CD4-positive, alpha-beta T cell treated with Interleukin-4 for 1 hour (primary cell): ENCODE measurements at places on chromosomes 16 and 17.

GRCh38 chr17:8557176-8557806, 73.2 kb downstream of the MYH10 start:
- no peak for DNase-seq

- no peak for DNase-seq
These were observed 444.6 kb downstream of the MAF start for GRCh38 chr16:79155904-79156303.

DNA sequence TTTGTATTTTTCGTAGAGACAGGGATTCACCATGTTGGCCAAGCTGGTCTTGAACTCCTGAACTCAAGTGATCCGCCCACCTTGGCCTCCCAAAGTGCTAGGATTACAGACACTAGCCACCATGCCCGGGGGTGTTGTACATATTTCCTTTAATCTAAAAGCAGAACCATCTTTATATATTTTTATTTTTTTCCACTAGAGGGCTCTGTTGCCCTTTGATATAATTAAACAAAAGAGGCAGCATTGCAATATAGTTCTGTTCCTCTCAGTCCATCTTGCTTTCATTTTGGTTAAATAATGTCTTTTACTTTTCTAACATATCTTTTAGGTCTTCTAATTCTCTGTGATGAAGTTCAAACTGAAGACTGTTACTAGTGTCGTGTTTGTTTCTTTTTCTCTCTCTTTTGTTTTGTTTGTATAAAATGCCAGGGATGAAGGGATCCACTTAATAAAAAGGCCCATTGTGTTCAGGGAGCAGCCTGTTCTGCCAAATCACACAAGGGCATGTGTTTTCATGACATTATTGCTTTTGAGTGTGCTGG, 23.4 kb downstream of the WWOX start:
- no peak for DNase-seq

DNA sequence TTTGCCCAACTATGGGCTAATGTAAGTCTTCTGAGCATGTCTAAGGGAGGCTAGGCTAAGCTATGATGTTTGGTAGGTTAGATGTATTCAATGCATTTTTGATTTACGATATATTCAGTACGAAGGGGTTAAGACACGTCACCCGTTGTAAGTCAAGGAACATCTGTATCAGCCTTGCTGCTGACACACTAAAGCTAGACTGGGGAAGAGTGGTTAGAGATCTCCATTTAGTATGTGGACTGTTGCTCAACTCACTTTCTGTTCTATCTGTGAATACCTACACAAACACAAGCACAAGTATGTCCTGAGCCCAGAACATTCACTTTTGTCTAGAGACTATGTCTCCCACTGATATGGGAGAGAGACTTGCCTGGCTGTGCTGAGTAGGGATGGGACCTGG, 71.5 kb downstream of the VMP1 start:
- DNase-seq = no peak

DNA sequence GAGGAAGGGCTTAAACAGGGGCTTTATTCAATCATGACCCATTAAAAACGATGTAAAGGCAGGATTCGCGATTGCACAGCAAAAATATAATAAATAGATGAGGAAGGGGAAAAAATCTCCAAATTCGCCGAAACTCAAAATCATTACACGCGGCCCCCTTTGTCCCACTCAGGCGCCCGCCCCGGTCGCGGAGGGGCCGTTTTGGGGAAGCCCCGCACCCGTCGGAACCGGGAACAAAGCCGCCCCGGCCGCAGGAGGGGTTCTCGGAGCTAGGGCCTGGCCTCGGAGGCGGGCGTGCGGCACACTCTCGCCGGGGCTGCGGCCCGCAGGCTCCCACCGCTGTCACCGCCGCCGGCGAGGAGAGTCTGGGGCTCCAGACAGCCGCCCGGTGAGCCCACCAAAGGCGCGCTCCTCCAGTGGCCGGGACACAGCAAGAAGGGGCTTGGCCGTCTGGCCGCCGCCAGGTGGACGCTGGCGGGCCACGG, 521 bp downstream of the C16orf87 start:
- DNase-seq = peak; percentile 17

GRCh38 chr17:3799181-3799945, 1.6 kb downstream of the ITGAE start:
- DNase-seq = no peak

DNA sequence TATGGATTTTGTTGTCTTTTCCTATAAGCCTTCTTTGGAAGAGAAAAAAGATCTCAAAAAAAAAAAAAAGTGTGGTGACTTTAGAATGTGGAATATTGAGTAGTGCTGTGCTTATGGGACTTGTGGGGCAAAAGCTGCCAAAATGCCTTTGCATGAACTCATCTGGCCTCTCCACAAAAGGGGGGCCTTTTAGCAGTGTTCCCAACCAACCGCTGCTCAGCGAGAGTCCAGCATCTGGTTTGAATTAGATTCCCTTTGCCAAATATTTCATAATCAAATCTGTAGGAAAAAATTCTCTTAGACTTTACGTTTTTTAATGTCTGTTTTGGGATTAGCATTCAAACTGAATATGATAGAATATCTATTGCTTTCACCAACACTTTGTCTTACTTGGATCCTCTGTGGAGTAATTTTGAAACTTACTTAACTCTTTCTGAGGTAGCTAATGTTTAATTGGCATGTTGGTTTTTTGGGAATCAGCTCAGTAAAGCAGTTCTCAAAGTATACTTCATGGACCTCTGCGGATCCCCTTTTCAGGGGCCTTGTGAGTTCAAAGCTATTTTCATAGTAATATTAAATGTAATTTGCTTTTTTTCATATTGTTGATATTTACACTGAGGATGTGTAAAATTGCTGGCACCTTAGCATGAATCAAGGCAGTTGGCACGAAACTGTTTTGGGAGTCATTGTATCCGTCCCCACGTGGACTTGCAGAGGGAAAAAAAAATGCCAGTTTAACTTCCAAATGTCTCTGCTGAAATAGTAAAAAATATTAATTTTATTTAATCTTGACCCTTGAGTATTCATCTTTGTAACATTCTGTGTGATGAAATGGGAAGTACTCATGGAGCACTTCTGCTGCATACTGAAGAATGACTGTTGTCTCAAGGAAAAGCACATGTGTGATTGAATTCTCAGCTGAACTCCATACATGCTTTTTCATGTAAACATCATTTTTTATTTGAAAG, 34.7 kb upstream of the VPS4A start:
- DNase-seq = no peak

DNA sequence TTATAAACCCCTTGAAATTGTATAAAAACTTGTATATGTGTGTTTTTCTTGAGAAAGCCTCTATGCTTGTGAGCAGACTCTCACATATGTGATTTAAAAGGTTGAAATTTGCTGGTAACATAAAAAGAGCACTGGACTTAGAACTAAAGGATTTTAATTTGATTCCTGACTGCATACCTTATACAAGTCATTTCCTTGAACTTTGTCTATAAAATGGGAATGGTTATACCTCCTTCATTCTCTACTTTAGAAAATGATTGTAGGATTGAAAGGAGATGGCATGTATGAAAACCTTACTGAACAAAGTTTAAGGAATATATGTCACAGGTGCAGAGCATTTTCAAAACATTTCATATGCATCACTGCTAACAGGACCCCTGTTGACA, 10.4 kb upstream of the ARL2BP start:
- DNase-seq = no peak

DNA sequence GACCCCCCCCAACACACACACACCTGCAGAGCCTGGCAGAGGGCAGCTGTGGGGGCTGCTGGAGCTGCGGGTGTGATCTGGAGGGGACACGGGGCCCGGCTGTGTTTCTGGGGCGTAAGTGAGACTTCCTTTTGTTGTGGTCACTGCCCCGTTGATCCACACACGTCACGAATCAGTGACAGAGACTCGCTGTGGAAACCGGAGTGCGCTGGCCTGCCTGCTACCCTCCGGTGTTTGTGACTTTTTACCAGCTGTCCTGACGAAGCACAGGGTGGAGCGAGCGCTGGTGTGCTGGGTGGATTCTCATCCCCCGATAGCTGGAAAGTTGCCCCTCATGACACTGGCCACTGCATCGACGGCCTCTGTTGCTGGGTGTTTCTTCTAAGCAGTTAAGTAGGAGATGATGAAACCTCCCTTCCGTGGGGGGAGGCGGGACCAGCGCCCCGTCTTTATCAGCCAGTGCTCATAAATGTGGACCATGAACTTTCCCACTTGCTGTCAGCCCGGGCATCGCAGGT, 2.3 kb downstream of the METRNL start:
- peak; percentile 50 for DNase-seq

DNA sequence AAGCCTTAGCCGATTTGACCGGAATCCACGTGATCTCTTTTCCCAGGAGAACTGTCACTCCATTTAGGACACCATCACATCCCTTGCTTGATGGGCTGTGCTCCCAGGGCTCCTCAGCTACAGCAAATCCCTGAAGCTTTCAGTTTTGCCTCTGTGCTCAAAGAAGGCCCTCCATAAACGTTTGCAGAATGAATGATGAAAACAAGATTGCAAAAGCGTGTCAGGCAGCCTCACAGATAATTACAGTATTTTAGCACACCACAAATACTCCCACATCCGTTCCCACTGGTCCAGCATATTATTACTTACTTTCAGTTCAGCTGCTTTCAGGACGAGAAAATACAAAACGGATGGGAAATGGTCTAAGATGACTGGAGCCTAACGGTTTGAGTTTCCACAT, 84.6 kb downstream of the USP31 start:
- no peak for DNase-seq

- no peak for DNase-seq
These were observed 18.7 kb upstream of the RFFL start for GRCh38 chr17:35082073-35082657.

GRCh38 chr17:50266384-50267073, 7.7 kb upstream of the TMEM92 start:
- DNase-seq = no peak

DNA sequence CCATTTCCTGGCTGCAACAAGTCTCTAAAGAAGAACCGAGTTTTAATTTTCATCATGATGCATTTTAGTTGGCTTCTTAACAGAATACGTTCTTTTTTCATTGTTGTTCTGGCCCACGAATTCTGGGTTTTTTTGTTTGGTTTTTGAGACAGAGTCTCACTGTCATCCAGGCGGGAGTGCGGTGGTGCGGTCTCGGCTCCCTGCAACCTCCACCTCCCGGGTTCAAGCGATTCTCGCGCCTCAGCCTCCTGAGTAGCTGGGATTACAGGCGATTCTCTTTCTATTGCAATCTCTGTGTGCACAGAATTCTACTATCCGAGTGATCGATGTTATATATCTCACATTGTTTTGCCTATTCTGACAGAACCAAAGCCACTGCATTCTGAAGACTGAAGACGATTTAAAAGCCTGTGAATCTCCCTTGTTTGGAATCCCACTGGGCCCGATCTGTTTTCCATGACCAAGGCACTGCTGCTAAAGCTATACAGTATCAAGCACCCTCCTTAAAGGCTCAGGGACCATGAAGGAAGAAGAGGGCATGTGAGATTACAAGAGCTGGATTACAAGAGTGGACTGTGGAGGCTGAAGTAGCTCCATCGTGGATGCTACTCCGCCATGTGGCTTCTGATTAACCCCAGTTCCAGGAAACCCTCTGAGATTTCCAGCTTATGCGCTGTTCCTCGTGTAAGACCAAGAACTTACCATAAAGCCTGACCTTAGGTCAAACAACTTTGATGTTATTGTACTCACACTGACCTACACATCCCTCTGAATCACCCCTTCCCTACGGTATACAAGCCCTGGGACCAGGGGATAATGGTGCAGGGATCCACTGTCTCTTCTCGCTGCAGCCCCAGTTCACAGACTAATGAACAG, 44.3 kb downstream of the ADCY9 start:
- no peak for DNase-seq

DNA sequence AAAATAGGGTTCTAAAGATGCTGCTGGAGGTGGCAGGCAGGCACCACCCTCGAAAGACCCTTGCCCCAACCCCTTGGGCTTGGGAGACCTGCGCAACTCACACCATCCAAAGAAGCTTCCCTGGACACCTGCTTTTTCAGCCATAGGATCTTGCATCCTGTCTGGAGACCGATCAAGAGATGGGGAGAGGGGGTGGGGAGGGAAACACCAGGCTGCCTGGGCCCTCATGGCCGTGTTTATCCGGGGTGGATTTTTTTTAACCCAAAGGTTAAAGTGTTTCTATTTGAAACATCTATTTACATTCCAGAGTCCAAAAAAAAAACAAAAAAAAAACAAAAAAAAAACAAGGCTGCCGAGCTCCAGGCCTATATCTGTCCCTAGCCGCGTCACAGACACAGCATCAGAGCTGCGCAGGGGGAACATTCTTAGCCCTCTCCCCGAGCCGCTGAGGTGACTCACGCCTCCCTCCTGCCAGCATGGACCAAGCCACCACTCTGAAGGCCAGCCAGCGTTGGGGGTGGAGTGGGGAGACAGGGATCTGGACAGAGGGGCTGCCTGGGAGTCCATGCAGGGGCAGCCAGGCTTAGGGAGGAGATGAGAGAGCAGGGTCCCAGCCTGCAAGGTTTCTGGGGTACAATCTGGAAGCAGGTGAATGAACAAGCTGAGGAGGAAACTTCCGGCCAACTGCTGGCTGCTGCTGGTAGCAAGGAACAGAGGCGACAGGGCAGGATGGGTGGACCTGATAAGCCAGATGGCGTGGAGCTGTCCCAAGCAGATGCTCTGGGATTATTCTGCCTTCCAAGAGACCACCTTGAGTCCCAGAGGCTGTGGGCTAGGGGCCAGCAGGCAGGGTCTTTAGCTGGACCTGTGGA, 14.8 kb downstream of the HDAC5 start:
- DNase-seq = no peak

DNA sequence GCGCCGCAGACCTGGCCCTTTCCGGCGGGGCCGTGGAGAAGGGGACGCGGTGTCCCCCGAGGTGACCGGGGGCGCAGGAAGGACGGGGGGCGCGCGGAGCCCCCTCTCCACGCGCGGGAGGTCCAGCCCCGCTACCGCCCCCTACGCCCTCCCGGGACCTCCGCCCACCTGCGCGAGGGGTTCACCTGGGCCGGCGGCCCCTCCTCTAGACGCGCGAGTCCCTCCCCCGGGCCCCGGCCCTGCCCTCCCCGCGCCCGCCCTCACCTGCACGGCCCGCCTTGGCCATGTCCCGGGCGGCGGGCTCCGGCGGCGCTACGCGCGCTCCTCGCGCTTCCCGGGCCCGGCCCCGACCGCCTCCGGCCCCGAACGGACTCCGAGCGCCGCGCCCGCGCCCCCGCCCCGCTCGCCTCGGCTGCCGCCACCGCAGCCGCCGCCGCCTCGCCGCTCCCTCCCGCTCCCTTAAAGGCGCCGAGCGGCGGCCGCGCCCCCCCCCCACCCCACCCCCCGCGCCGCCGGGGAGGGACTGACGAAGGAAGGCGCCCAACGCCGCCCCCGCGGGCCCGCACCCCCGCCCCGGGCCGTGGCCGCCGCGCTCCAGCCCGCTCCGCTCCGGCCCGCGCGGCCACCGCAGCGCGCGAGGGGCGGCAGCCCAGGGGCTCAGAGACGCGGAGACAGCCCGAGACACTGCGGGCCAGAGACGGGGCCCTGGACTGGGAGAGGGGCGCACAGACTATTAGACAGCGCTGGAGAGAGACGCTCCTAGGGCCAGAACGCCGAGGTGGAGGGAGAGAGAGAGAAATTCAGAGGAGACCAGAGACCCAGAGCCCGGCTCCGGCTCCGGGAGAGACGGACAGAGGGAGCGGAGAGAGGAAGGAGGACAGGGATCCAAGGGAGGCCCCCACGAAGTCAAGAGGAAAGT, at the start of gene PITPNM3:
Gene PITPNM3 (minus strand): TSS at position 435 of the 919 bp plus-strand sequence. CDS start 149 bp downstream, at position 286.
- DNase-seq = no peak
